ENCODE measurements at places on chromosomes 6 and 20.

GRCh38 chr6:67287566-67287965 is 1347.5 kb upstream of the ADGRB3 start:
- no peak for DNase-seq

DNA sequence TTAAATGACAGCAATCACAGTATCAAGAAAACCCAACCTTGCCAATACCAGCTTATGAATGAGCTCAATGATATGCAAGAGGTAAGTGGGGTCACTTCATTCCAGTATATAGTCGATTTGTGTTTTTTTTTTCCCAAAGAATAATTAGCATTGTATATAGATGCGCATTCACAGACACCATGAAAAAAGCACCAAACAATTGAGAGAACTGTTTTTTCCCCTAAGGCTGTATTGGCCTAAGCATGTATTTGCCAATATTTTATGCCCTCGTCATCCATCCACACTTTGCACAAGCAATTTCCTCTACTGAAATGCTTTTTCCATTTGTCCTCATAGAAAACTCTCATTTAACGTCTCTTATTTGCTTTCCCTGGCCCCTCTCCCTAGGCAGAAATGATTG is 213.7 kb downstream of the SAMD5 start:
- DNase-seq = no peak

GRCh38 chr20:41111578-41111951 is 25.8 kb upstream of the PLCG1 start:
- no peak for DNase-seq

GRCh38 chr6:56556751-56557540 is 85.7 kb downstream of the DST start:
- DNase-seq = no peak

GRCh38 chr6:115796061-115796460 is 264.6 kb downstream of the FRK start:
- no peak for DNase-seq

DNA sequence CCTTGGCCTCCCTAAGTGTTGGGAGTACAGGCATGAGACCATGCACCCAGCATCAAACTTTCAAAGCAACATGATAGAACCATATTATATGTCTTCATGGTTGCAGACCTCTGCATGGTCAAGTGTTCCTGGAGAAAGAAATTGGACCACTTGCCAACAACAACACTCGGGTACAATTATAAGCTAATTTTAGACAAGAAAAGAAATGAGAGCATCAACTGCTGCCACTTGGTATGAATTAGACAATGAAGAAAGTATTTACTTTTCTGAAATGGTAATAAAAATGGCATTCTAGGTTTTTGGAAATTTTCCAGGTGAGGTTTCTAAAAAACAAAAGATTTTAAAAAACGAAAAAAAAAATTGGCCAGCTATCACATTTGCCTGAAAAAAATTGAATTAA is 7.7 kb upstream of the PM20D2 start:
- DNase-seq = no peak

DNA sequence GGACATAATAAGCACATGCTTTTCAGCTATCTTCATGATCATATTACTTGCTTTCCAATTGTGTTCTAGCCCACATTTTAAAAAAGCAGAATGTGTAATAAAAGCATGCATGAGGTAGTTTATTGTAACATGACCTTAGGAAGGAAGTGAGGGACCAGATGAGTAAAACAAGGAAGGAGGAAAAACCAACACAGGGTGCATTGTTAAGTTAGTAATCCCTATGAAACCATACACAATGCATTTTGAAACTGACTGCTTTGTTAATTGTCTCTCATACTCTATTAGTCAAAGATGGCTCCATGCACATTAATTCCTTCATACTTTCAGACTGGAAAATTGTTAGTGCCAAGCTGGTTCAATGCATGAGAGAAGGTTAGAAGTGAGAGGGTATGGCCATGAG is 37.7 kb upstream of the CENPW start:
- DNase-seq = no peak

DNA sequence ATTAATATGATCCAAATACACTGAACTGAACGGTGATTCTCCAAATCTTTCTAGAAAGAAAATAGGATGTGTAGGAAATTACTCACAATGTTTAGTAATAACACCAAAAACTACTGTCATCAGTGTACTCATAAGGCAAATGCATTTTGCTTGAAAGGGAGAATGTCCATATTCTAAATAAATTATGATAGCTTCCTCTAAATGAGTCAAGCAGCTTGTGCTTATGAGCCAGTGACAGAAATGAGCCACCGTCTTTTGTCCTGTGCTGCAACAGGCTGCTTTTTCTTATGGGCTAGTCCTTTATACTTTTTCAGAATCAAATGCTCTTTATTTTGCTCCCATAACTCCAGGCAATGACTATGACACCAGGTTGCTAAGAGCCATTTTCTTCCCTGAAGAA is 4.5 kb upstream of the ZNF451 start:
- DNase-seq = no peak

Measured in NB4 (cell line).